ENCODE measurements at places on chromosomes 12 and 14.

GRCh38 chr12:51421266-51421884, 3.3 kb upstream of the SLC4A8 start:
- peak; percentile 66 for DNase-seq

- no peak for DNase-seq
Observed at GRCh38 chr12:71141378-71141926, 16.3 kb downstream of the TSPAN8 start.

DNA sequence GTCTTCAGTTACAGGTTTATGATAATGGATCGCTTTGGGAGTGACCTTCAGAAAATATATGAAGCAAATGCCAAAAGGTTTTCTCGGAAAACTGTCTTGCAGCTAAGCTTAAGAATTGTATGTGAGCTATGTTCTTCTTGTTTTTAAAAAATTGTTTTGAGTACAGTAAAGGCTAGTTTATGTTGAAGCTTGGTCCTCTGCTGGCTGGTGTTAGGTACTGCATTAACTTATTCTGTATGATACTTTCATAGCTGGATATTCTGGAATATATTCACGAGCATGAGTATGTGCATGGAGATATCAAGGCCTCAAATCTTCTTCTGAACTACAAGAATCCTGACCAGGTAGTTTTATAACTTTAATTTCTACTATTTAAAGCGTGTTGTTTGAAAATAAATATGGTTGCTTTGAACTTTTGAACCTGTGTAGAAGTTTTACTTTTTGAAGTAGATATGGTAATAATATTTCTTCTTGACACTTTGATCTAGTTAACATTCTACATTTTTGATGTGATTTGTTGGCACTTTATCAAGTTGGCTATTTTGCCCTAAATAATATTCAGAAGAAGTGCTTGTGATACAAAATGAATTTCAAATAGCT, 55.7 kb downstream of the VRK1 start:
- peak; percentile 38 for DNase-seq

DNA sequence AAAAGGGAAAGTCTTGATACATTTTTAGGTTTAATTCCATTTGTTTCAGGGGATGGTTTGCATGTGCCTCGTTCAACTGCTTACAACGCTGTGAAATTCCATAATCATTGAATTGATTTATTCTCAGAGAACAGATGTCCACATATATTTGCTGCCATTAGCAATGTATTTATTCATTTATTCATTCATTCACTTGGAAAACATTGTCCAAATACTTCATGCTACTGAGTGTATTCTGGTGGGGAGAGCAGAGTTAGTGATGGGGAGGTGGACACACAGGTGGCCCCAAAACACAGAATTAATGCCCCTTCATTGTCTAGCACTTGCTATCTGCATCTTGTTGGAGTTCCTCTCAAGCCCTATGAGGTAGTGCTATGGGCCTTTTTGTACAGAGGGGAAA, 141.2 kb upstream of the PARP11 start:
- no peak for DNase-seq

DNA sequence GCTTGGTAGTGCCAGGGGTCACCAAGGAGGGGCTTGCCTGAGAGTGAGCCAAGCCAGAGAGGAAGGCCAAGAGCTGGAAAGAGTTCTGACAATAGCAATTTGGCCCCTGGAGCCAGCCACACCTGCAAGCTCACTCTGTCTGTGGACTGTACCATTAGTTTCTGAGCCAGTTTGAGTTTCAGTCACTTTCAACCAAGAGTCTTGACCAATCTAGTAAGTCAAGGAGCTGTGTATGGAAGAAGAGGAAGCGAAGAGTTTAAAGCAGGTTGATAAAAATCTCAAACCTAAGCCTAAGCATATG, 38.5 kb downstream of the NT5DC3 start:
- DNase-seq: no peak

- no peak for DNase-seq
Observed at GRCh38 chr12:64560396-64561301, 49.6 kb upstream of the RASSF3 start.

DNA sequence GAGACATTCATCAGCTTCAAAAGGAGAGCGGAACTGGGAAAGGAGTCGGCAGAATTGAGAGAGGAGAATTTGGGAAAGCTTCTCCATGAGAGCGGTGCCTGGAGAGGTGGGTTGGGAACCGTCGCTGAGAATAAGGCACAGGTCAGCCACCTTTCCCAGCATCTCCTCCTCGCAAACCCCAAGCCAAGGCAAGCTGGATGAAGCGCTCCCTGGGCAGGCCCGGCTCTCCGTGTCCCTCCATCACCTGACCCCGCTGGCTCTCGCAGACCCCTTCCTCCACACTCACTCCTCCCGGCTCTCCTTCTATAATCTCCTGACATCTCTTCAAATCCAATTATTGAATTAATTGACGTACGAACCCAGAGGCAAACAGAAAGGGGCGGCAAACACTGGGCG, 18.9 kb upstream of the ATP5MC2 start:
- DNase-seq: no peak

DNA sequence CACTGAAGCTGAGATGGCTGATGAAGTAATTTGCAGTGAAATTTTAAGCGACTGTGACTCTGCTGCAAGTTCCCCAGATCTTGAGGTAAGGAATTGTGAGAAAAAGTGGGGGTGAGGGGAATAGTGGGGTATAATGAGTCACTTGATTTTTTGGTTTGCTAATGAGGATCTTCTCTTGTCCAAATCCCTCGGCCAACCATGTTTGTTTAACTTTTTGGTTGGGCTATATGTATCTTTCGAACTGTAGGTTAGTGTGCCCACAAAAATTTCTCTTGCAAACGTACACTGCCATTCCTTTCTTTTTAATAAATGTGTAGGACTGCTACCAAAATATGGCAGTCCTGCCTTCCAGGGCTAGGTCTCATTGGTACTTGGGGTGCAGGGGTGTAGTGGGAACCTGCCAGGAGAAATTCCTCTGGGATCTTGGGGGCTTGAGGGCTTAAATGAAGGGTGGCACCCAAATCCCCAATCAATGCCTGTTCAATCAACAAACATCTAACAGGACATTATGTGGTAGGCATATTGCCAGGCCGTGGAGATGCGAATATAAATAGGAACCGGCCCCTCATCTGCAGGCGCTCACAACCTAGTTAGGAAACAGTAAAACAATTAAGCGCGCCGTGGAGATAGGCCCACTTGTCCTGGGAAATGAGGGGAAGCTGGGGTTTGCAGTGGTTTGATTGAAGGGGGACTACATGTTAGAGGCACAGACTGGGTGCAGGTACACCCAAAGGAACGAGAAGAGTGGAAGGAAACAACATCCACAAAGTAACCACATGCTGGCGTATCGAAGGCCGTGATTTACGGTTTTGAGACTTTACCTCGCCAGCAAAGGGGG, 1.3 kb upstream of the PABPN1 start:
- no peak for DNase-seq

- no peak for DNase-seq
Observed at GRCh38 chr12:88391556-88391955, 188.7 kb downstream of the KITLG start.

GRCh38 chr12:26567126-26567525, 265.9 kb downstream of the ITPR2 start:
- DNase-seq: no peak

- DNase-seq: no peak
Observed at GRCh38 chr12:94025068-94025467, 123.3 kb upstream of the PLXNC1 start.

DNA sequence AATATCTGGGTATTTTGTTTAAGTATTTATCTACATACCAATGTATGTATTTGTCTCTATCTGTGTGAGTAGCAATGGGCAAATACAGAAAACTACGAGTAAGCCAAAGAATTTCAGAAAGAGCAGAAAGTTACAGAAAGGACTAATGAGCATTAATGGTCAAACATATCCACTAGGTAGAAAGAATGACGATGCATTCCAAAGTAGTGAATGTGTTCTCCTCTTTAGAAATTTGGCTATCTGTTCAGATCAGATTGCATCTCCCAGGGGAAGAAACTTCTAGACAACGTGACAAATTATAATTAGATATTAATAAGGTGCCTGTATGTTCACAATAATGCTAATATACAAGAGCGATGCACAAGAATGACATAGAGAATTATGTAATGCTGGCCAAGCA, 194.5 kb upstream of the GZMB start:
- DNase-seq: no peak

DNA sequence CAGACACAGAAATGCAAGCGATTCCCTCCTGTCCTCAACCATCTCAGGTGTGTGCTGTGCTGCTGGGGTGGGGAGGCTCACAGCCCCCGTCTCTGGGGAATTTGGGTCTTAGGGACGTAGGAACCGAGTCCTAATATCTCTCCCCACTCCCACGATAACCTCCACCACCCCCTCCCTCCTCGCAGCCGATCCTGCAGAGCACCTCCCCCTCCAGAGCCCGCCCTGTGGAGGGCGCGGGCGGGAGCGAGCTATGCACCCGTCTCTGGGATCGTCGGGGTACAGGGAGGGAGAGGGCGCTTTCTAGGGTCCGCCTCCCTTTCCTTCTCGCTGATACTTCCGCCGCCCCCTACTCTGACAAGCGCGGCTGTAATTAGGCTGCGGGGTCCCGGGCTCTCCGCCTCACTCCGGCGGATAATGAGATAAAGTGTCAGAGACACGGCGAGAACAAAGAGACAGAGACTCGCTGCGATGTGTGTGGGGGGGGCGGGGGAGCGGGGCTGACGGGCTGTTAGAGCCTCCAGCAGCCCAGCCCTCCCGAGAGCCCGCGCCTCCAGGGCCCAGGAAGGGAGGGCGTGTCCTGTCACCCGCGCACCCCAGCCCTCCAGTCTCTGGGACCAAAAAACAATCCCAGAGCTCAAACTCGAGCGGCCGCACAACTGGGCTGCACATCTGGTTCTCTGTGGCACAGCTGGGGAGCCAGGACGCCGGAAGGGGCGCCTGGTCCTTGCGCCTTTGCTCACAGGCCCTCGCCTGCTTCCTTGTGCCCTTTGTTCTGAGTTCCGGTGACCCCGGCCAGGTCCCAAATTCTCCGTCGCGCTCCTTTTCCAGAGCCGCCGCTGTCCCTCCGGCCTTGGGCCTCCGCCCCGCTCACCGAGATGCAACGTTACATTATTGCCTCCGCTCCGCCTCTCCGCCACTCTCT, 8.7 kb downstream of the SHMT2 start:
- peak; percentile 73 for DNase-seq

GRCh38 chr14:23457587-23458445, 11.7 kb upstream of the NGDN start:
- no peak for DNase-seq

- peak; percentile 79 for DNase-seq
Observed at GRCh38 chr12:122836027-122836921, 1.0 kb downstream of the HIP1R start.

DNA sequence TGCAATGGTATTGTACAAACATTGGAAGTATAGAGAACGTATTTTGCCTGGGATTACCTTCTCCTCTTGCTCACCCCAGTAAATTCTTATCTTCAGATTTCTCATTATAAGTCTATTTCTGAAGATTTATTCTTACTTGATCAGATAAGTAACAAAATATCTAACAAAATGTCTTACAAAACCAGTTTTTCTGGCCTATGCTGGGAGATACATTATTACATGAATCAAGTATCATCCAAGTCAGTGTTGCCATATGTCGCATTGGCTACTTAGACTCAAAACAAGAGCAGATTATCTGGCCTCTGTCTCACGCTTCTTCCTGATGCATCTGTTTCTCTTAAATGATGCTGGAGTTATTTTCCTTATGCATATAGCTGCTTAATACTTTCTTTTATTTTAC, 408.5 kb downstream of the CCER1 start:
- DNase-seq: no peak

DNA sequence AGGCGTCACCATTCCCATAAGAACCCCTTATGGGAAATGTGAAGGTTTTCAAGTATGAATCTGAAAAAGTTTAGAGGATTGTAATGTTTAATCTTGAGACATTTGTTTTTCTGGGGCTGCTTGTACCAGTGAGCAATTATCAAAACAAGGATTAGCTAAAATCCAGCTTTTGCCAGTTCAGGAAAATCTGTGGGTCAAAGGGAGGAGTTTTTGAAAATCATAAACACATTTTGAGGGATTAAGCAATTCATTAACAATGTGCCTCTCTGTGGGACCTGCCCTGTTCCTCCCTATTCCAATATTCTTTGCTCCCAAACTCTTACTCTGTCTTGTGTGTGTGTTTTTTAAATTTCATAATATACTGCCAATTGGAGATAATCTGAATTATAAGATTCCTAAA, 11.7 kb upstream of the DAAM1 start:
- DNase-seq: no peak

DNA sequence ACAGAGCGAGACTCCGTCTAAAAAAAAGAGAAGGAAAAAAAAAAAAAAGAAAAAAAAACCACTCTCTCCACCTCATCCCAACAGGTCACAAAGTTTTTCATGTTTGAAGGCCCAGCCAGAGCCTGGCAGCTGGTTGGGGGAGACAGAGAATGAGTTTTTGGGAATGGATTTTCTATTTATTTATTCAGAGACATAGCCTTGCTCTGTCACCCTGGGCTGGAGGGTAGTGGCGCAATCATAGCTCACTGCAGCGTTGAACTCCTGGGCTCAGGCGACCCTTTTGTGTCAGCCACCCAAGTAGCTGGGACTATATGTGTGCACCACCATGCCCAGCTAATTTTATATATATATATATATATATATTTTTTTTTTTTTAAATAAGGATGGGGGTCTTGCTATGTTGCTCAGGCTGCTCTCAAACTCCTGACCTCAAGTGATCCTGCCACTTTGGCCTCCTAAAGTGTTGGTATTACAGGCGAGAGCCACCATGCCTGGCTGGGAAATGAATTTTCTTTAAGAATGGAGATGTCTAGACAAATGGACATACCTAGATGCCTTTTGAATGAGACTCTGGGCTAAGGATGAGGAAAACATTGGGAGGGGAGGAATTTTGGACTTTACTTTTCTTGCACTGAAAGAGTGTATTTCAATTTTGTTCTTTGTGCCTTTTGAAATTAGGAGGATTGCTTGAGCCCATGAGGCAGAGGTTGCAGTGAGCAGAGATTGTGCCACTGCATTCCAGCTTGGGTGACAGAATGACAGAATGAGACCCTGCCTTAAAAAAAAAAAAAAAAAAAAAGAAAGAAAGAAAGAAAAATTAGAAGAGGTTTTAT, 16.9 kb upstream of the PPP1R1A start:
- no peak for DNase-seq

DNA sequence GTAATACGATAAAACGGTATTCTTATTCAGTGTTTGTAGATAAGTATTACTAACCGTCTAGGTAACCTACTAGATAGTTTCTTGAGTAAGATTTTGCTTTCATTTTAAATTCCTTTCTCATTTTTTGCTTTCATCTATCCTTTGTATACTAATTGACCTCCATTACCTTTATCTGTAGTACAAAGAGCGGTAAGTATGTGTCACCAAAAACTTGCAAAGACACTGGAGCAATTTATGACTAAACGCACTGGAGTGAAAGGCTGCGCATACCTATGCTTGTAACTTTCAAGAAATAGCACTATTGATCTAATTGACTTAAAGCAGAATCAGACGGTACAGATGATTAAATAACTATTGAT, 1.7 kb downstream of the ARHGAP5 start:
- DNase-seq: no peak

GRCh38 chr14:66472251-66472650, 13.9 kb upstream of the CCDC196 start:
- DNase-seq: no peak

DNA sequence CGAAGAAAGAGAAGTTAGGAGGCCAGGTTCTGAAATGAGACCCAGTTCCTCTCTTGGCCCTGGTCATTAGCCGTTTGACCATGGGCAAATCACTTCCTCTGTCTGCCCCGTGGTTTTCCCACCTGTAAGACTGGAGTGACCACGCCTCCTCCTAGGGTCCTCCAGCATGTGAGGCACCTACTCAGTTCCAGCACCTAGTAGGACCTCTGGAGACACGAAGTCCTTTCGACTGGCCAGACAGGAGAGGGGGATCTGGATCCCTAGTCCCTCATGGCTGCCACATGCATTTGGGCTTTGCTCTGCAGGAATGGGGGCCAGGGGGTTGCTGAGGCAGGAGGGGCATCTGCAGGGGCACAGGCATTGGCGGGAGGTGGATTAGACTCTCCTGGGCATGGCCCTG, 16.3 kb downstream of the TRPV4 start:
- no peak for DNase-seq
